Pericardium fibroblast (primary cell): ENCODE measurements at places on chromosomes 1 and 21. TPM values are rescaled to one million over a fixed set of nuclear protein-coding genes. Genes with fewer than 3 reads are reported as not detected.

The CORT gene
- not detected in 2 replicates for total RNA-seq

The S100A1 gene
- total RNA-seq, result 0.12 and 0.17 TPM in 2 replicates

The C4BPB gene
- total RNA-seq, result not detected in 2 replicates

The PRAMEF8 gene
- total RNA-seq, result not detected in 2 replicates

The C4BPA gene
- total RNA-seq, result not detected in 2 replicates

The S100A2 gene
- not detected in 2 replicates for total RNA-seq

The GJA9 gene
- total RNA-seq, result not detected in 2 replicates

The IGSF5 gene
- total RNA-seq, result 0.23 TPM in 1 of 2 replicates, not detected in the other

The ANGPTL3 gene
- total RNA-seq, result not detected in 2 replicates

The EPHA8 gene
- total RNA-seq, result not detected in 2 replicates

The F13B gene
- total RNA-seq, result not detected in 2 replicates

The RPE65 gene
- not detected in 2 replicates for total RNA-seq

The LCK gene
- not detected in 2 replicates for total RNA-seq

The CTSS gene
- total RNA-seq, result 0.35 and 0.85 TPM in 2 replicates

The LIN28A gene
- not detected in 2 replicates for total RNA-seq

The LHX8 gene
- not detected in 2 replicates for total RNA-seq

The RBM34 gene
- total RNA-seq, result 39.7 and 44.6 TPM in 2 replicates

The NUP210L gene
- total RNA-seq, result under 0.01 TPM in 1 of 2 replicates, not detected in the other

The KRTAP21-2 gene
- total RNA-seq, result not detected in 2 replicates

The ADGRL4 gene
- total RNA-seq, result 10.8 and 11.6 TPM in 2 replicates

The LRRC53 gene
- total RNA-seq, result not detected in 2 replicates

The LDLRAD2 gene
- 0.12 TPM in 1 of 2 replicates, not detected in the other for total RNA-seq

The GUCA2B gene
- total RNA-seq, result not detected in 2 replicates

The OR2M3 gene
- not detected in 2 replicates for total RNA-seq

The DPT gene
- 3.0 and 9.6 TPM in 2 replicates for total RNA-seq

The PTTG1IP gene
- 276 and 321 TPM in 2 replicates for total RNA-seq

The TEDDM1 gene
- total RNA-seq, result not detected in 2 replicates

The RASAL2 gene
- 14.5 and 22.9 TPM in 2 replicates for total RNA-seq

The CGN gene
- under 0.01 and 2.5 TPM in 2 replicates for total RNA-seq

The SLC45A1 gene
- total RNA-seq, result 2.8 and 3.0 TPM in 2 replicates

The TCEA3 gene
- 1.5 and 10.9 TPM in 2 replicates for total RNA-seq

The SERINC2 gene
- 13.0 and 20.5 TPM in 2 replicates for total RNA-seq

The SPRR2B gene
- total RNA-seq, result not detected in 2 replicates

The FAM131C gene
- 0.23 and 1.3 TPM in 2 replicates for total RNA-seq

The EPHA10 gene
- total RNA-seq, result not detected in 2 replicates

The FABP3 gene
- total RNA-seq, result 135 and 247 TPM in 2 replicates

The TGFB2 gene
- total RNA-seq, result 1.4 and 2.7 TPM in 2 replicates

The GJA8 gene
- total RNA-seq, result not detected in 2 replicates

The SMYD3 gene
- total RNA-seq, result 21.5 and 22.1 TPM in 2 replicates

The NPPA gene
- not detected in 2 replicates for total RNA-seq
